Astrocyte (in vitro differentiated cells and primary cell): ENCODE measurements at places on chromosomes 13 and 19.

GRCh38 chr19:19361075-19361594 is 40.5 kb downstream of the MAU2 start:
- no peaks in the 10 kb centered on the region for H3K27me3 ChIP-seq
- peaks cover 2% of the 10 kb centered on the region for H3K36me3 ChIP-seq
- no peaks in the 10 kb centered on the region for H3K4me1 ChIP-seq
- no peak overlapping the region for H3K4me3 ChIP-seq
- no peak overlapping the region for H3K27ac ChIP-seq
- DNase-seq: peak; percentile 51

GRCh38 chr13:78185700-78186099 is 267.1 kb upstream of the EDNRB start:
- no peak for DNase-seq
- H3K27ac ChIP-seq: no peak overlapping the region
- H3K4me1 ChIP-seq: no peaks in the 10 kb centered on the region
- no peaks in the 10 kb centered on the region for H3K36me3 ChIP-seq
- no peak overlapping the region for H3K4me3 ChIP-seq

DNA sequence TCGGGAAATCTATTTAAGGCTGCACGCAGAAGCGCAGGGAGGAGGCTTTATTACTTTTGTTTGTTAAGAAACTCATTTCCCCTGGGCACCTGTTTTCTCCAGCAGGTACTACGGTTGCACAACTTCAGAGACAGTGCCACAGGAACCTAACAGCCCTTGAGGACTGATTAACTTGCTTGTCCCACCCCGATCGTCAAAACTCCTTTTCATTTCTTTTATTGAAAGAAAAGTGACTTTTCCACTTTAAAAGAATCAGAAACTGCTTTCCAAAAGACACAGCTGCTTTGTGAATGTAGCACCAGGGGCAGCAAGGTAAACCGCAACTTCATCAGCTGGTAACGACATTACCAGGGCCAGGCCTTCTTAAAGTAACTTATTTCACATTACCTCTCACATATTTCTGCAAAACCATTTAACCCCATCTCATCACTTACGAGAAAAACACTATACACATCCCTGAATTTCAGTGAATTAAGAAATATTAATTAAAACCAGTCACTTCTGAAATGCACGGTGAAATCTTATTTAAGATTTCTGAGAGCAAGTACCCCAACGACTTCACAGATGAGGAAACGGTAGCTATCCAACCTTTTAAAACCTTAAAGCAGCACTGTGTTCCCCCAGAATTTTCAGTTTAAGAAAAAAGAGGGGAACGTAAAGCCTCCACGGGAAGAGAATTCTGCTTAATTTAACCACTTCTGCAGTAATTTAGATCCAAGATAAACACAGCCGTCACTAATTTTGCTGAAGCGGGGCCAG is 1.4 kb downstream of the ANKRD10 start:
- DNase-seq: peak; percentile 20

GRCh38 chr19:4523306-4524110 is 5.2 kb upstream of the PLIN4 start:
- DNase-seq: no peak
- H3K36me3 ChIP-seq: no peaks in the 10 kb centered on the region
- no peak overlapping the region for H3K27ac ChIP-seq
- H3K27me3 ChIP-seq: no peaks in the 10 kb centered on the region
- no peak overlapping the region for H3K4me3 ChIP-seq

- H3K4me3 ChIP-seq: no peak overlapping the region
- no peaks in the 10 kb centered on the region for H3K36me3 ChIP-seq
- peak; percentile 28 for DNase-seq
- H3K27me3 ChIP-seq: no peaks in the 10 kb centered on the region
- no peaks in the 10 kb centered on the region for H3K4me1 ChIP-seq
These were observed 8.6 kb upstream of the HIPK4 start for GRCh38 chr19:40398417-40399131.

GRCh38 chr13:77184455-77184854 is 142.4 kb downstream of the MYCBP2 start:
- no peaks in the 10 kb centered on the region for H3K4me1 ChIP-seq
- H3K27me3 ChIP-seq: no peaks in the 10 kb centered on the region
- H3K36me3 ChIP-seq: peaks cover 12% of the 10 kb centered on the region

DNA sequence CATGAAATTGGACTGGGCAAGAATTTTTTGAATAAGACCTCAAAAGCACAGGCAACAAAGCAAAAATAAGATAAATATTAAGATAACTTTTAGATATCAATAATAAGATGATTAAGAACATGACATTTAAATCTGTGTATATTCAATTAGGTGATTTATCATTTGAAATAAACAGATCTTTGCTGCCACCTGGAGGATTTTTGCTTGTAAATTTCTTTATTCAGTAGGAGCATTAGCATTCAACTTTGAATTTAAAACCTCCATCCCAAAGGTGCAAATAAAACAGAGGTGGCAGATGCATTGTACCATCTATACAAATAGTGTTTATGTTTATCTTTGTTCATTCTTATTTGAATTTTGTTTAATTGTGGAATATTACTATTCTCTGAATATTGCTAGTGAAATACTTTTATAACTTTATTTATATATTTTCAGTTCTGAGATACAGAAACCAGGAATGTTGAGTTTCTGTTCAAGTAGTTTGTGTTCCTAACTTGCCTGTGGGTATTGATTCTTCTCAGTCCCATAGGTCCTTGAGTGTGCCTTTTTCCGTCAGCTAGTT is 20.9 kb downstream of the COG6 start:
- no peaks in the 10 kb centered on the region for H3K4me1 ChIP-seq
- H3K27ac ChIP-seq: no peak overlapping the region
- no peak overlapping the region for H3K4me3 ChIP-seq
- DNase-seq: no peak
- H3K36me3 ChIP-seq: peaks cover 7% of the 10 kb centered on the region

GRCh38 chr13:114259974-114260373 is 21.4 kb upstream of the UPF3A start:
- H3K4me3 ChIP-seq: no peak overlapping the region
- H3K36me3 ChIP-seq: peaks cover 59% of the 10 kb centered on the region
- H3K27ac ChIP-seq: no peak overlapping the region
- no peaks in the 10 kb centered on the region for H3K27me3 ChIP-seq

GRCh38 chr19:14418856-14419105 is 360 bp downstream of the DDX39A start:
- peak overlapping the region; percentile 90 for H3K4me3 ChIP-seq
- H3K36me3 ChIP-seq: peaks cover 5% of the 10 kb centered on the region
- no peak for DNase-seq
- H3K27ac ChIP-seq: peak overlapping the region; percentile 96
- H3K4me1 ChIP-seq: peaks cover 12% of the 10 kb centered on the region
- H3K27me3 ChIP-seq: no peaks in the 10 kb centered on the region

DNA sequence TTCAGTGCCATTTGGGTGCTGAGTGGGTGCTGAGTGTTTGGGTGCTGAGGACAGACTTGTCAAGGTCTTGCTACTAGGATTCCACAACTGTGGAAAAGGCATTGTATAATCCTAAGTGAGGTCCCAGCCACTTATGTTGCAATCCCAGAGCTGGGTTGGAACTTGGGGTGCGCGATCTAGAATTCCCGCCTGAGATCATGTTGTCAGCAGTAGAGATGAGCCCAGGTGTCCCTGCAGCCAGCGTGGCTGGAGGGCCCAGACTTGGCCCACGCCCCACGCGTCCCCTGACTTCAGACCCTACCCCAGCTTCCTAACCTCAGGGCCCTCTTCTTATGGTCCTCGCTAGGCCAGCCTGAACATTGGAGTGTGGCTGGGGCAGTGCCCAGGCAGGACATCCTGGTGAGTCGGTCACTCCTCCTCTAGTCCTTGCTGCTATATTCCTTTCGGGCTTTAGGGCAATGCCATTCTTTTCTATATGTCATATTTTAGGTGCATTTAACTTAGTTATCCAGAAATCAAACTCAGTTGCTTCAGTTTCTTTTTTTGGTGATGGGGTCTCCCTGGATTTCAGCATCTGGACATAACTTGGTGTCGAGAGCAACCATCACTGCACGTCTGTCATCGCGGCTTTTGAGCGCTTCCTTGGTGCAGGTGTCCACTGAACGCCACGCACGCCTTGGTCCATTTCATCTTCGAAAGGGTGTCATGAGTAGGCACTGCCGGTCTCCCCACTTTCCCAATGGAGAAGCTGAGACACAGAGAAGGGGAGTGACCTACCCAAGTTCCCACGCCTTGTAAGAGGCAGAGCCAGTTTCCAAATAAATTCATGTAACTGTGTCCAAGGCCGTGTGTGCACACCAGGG is 46.4 kb upstream of the F7 start:
- no peaks in the 10 kb centered on the region for H3K36me3 ChIP-seq
- DNase-seq: no peak
- H3K27ac ChIP-seq: no peak overlapping the region
- H3K27me3 ChIP-seq: peaks cover 10% of the 10 kb centered on the region
- no peak overlapping the region for H3K4me3 ChIP-seq

- H3K27ac ChIP-seq: no peak overlapping the region
- peaks cover 7% of the 10 kb centered on the region for H3K4me1 ChIP-seq
- H3K36me3 ChIP-seq: peaks cover 43% of the 10 kb centered on the region
- H3K27me3 ChIP-seq: no peaks in the 10 kb centered on the region
- no peak overlapping the region for H3K4me3 ChIP-seq
These were observed 6.5 kb upstream of the TIMM50 start for GRCh38 chr19:39474139-39474620.

GRCh38 chr19:48355365-48355954 is 8.3 kb downstream of the TMEM143 start:
- no peaks in the 10 kb centered on the region for H3K27me3 ChIP-seq
- peaks cover 4% of the 10 kb centered on the region for H3K4me1 ChIP-seq
- H3K4me3 ChIP-seq: no peak overlapping the region
- H3K36me3 ChIP-seq: no peaks in the 10 kb centered on the region
- no peak for DNase-seq
- H3K27ac ChIP-seq: no peak overlapping the region

DNA sequence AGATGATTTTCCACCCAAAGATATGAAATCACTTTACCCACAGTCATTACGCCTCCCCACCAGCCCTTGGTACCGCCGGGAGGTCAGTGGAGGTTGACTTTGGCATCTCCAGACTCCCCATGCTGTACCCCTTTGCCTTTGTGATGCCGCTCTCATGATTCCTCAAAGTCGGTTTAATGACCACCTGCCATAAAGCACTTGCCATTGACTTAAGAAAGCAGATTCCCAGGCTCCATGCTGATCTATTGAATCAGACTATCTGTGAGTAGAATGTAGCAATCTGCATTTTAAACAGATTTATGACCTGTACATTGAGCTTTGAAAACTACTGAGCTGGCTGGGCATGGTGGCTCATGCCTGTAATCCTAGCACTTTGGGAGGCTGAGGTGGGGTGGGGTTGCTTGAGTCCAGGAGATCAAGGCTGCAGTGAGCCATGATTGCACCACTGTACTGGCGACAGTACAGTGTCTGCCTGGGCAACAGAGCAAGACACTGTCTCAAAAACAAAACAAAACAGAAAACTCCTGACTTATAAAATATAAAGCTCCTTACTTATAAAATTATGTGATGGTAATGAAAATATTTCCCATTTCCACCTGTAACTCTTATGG is 235.2 kb downstream of the KLF5 start:
- H3K36me3 ChIP-seq: no peaks in the 10 kb centered on the region
- no peak for DNase-seq
- no peak overlapping the region for H3K4me3 ChIP-seq
- H3K27ac ChIP-seq: no peak overlapping the region
- H3K4me1 ChIP-seq: no peaks in the 10 kb centered on the region
- no peaks in the 10 kb centered on the region for H3K27me3 ChIP-seq

DNA sequence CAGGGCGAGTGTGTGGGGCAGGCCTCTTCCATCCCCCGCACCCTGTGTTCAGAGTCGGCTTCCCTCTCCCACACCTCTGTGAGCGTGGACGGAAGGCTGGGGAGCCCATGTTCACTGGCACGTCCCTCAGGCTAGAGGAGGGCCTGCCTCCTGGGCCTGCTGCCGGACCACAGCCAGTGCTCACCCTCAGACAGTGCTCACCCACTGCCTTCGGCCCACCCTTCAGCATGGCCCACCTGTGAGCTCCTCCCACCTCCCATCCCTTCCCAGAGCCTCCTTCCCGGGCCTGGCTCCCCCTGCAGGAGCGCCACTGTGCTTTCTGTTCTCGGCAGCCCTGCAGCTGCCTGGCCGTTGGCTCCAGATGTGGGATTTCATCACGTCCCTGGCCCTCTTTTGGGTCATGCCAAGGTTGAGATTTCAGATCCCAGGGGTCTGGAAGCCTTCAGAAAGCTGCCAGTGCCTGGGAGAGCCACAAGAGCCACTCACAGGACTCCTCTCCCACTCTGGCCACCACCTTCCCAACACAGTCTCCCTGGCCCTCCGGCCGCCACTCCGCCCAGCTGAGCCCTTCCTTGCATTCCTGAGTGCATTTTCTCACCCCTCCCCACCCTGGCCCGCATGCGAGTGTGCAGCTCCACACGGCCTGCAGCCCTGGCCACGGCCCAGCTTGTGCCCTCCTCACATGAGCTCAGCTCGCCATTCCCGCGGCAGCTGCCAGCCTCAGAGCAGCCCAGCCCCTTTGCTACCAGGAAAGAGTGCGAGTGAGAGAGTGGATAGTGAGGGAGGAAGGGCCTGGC is 25.3 kb downstream of the CAPN12 start:
- peaks cover 25% of the 10 kb centered on the region for H3K4me1 ChIP-seq
- H3K36me3 ChIP-seq: peaks cover 49% of the 10 kb centered on the region
- no peak overlapping the region for H3K4me3 ChIP-seq
- H3K27me3 ChIP-seq: no peaks in the 10 kb centered on the region
- peak; percentile 63 for DNase-seq
- H3K27ac ChIP-seq: peak overlapping the region; percentile 67

DNA sequence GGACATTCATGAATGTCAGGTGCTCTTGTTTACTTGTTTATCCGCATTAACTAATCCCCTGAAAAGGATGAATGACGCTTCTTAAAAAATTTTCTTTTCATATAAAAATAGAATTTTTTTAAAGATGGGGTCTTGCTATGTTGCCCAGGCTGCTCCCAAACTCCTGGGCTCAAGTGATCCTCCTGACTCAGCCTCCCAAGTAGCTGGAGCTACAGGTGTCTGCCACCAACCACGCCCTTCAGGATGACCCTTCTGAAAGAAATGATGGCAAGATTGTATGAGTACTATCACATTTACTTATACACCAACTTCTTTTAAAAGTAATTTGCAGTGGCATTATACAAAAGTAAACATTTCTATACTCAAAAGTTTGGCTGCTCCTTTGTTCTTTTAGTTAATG is 6.2 kb upstream of the EBPL start:
- no peaks in the 10 kb centered on the region for H3K27me3 ChIP-seq
- no peak overlapping the region for H3K27ac ChIP-seq
- DNase-seq: no peak
- no peak overlapping the region for H3K4me3 ChIP-seq
- peaks cover 18% of the 10 kb centered on the region for H3K36me3 ChIP-seq
